ENCODE measurements at places on chromosomes 2 and 18.
A peak's percentile ranks its signal among the peaks of the same experiment; 100 is the strongest.

DNA sequence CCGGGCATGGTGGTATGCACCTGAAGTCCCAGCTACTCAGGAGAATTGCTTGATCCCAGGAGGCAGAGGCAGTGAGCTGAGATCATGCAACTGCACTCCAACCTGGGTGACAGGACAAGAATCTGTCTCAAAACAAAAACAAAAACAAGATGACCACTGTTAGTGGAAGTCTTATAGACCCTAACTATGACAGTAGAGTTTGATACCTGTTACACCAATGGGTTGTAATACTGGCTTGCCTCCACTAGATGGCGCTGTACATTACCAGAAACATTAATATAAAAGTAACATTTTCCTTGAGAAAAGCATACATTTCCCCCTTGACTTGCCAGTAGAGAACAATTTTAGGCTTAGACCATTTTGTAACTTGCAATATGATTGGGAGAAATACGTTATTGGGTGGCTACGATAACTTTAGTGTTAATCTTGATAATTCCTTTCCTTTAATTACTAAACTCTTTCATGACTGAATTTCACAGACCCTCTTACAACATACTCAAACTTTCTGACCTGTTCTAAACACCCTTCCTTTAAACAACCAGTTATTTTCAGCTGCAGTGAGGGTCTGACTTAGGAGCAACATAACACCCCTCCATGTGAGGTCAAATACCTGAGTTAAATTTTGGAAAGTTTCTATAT lies 19.5 kb downstream of the SLC25A52 start:
- DNase-seq = peak; percentile 14

GRCh38 chr2:10864861-10865636 lies 46.7 kb upstream of the KCNF1 start:
- DNase-seq = no peak

DNA sequence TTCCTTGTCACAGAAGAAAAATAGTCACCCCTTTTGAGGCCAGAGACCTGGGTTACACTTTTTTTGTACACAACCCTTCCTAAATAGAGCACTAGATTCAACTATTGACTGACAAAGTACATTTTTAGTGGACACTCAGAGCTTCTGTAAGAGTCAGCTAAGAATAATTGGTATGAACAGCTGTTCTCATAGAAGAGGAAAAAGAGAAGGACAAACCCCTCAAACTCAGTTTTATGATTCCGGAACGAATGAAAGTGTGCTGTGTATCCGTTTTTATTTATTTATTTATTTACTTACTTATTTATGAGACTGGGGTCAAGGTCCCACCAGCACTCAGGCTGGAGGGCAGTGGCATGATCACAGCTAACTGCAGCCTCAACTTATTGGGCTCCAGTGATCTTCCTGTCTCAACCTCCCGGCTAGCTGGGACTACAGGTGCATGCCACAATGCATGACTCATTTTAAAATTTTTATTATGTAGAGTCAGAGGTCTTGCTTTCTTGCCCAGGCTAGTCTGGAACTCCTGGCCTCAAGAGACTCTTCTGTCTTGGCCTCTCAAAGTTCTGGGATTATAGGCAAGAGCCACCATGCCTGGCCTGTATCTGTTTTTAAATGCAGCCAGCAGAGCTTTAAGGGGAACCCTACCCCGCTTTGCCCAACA lies 36.0 kb upstream of the FZD5 start:
- no peak for DNase-seq

DNA sequence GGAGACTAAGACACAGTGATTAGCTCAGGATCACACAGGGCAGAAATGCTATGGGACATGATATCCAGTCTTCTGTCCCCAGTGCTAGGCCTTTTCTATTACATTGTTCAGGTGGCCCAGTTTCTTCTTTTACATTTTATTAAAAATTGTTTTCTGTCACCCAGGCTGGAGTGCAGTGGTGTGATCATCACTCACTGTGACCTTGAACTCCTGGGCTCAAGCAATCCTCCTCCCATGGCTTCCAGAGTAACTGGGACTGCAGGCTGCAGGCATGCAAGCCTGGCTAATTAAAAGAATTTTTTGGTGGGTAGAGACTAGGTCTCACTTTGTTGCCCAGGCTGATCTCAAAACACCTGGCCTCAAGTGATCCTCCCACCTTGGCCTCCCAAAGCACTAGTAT lies 15.4 kb downstream of the PDK1 start:
- no peak for DNase-seq

DNA sequence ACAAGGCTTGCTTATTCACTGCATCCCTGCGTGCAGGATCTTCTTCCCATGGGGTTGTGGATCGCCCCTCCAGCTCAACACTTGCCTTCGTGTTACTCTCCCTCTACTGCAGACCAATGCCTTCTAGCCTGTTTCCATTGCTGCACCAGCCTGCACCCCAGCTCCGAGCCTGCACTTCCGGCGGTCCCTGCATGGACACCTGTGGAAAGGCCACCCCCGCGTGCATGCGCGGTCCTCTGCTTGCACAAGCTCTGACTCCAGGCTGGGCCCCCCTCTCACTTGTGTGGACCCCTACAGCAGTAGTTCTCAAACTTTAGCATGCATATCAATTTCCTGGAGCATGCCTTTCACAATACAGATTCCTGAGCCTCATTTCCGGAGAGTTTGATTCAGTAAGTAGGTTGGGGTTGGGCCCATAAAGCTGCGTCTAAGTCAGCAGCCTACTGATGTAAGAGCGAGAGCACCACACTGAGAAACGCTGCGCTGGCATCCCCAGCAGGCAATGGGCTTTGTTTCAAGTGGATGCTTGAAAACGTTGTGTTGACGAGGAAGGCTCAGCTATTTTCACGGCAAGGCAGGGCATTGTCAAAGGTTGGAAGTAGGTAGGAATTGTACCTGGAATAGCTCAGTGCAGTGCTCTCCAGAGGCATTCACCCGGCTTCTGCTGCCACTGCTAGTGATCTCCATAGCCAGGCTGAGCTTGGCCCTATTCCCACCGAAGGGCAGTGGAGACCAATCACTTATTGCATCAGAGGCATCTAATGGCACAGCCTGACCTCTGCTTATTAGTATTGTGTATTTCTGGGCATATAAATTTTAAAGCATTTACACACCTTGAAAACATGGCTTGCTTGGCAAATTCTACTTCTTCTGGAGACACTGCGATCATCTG lies 32.6 kb downstream of the CREG2 start:
- DNase-seq = no peak

GRCh38 chr2:135676031-135676430 lies 65.6 kb upstream of the UBXN4 start:
- DNase-seq = no peak

Data from stimulated activated CD4-positive, alpha-beta T cell treated with anti-CD3 and anti-CD28 coated beads, TNF-alpha, amount 100 ng/mL, for 1 hour (primary cell).